Stimulated activated CD4-positive, alpha-beta T cell treated with anti-CD3 and anti-CD28 coated beads, Interleukin-12 subunit alpha, Interleukin-12 subunit beta, amount 100 ng/mL, for 24 hours (primary cell): ENCODE measurements at places on chromosomes 2 and 18.

DNA sequence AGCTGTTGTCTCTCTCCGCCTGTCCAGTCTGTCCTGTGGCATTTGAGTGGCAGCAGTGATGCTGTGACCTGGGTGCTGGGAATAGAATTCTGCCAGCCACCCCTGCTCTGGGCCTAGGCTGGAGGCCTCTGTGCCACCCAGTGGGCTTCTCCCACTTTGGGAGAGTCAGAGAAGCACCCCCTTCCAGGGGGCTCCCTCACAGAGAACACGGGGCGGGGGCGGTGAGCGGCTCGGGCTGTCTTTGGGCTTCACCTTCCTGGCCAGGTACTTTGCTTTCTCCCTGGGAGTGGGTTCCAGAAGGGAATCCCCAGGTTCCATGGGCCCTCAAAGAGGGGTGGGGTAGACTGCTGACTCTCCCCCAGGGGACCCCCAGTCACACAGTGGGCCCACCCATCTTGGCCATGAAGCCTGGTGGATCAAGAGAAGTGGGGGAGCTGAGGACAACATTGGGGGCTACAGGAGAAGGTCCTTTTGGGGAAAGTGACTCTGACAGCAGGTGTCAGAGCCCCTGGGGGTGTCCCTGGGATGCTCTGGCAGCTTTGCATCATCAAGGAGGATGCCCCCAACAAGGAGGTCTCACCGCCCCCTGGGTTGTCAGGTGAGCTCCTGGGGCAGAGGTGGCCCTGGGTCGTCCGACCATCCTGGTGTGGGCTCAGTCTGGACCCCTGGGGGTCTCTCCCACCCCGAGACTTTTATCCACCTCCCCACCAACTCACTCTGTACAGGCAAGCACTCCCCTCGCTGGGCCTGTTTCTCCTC, 18.8 kb upstream of the BOK start:
- DNase-seq, result no peak

- no peak for DNase-seq
These were observed 1438.7 kb upstream of the ZEB2 start for GRCh38 chr2:145958611-145959010.

- no peak for DNase-seq
These were observed 359.5 kb upstream of the FAM98A start for GRCh38 chr2:33958591-33958990.

DNA sequence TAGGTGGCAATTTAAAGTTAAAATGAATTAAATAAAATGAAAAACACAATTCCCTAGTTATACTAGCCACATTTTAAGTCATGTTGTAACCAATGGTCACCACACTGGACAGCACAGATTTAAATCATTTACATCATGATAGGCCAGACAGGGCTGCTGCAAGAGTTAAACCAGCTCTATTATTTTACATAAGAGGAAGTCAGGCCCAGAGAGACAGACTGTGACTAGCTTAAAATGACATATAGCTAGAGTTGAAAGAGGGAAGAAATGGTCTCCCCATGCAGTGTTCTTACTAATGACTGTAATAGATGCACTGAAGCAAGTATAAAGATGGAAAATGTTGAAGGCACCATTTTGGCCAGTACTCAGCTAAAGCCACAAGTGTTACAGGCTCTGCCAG, 69.6 kb downstream of the SLC66A3 start:
- DNase-seq, result no peak

DNA sequence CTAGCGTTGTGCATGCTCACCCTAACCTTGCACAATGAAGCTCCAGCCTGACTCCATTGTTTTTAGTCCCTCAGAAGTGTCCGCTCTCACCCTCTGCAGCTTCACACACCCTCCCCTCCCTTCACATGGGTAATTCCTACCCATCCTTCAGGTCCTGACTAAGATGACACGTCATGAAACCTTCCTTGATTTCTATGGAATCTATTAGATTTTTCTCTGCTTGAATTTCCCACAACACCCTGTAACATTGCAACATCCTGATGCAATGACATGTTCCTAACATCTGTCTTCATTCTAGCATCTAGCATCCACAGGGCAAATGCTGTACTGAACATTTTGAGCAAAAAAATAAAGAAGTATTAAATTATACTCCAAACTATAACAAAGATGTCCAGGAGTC, 77.0 kb upstream of the PID1 start:
- DNase-seq, result no peak

DNA sequence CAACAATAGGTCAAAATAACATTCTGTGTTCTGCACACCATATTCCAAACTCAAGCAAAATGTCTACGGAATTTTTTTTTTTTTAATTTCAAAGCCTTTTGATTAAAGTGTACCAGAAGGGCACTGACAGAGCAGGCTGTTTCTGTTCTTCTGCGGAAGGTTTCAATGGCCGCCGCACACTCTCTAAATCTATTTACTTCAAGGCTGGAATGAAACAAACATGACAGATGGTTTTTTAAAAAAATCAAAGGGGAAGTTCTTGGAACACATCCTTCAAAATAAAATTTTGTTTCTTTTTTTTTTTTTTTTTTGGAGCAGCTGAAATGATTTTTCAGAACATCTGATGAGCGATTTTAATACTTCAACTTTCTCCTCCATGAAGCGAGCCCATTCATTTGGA, 259.1 kb downstream of the TXNL1 start:
- no peak for DNase-seq

- no peak for DNase-seq
These were observed 100.6 kb upstream of the APCDD1 start for GRCh38 chr18:10353791-10354190.

- DNase-seq, result no peak
These were observed 32.4 kb downstream of the COMMD1 start for GRCh38 chr2:61937886-61938285.

DNA sequence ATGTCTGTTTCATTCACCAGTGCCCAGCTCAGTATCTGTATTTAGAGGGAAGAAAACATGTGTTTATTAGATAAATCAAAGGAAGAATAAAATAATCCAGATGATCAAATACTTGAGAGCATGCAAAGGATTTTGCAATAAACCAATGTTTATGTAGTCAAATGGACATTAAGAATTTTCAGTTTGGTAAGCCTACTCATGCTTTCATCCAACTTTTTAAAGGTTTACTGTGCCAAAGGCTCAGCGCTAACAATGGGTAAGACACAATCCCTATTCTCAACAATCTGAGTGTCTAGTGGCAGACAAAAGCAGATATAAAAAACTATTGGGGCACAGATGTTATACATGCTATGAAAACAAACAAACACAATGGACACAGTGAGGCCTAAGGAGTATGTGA, 26.3 kb downstream of the GRB14 start:
- DNase-seq, result no peak

- DNase-seq, result no peak
These were observed 196.1 kb downstream of the MCFD2 start for GRCh38 chr2:46719487-46719886.

DNA sequence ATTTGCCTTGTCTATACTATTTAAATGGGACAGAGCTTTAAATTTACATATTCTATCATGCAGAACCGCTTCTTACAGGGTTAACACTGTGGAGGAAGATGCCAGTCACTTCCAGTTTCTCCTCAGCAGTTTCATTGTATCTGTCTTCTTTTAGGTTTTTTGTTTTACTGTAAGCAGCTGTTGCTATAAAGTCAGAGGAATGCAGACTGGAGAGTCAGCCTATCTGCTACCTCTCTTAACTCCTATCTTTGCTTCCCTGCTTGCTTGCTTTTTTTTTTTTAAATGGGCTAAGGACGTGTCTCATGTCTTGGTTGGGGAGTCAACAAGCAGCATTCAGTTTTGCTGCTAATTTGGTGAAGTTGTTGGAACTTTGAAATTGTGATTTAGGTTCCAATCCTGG, 8.9 kb downstream of the EPC2 start:
- no peak for DNase-seq

DNA sequence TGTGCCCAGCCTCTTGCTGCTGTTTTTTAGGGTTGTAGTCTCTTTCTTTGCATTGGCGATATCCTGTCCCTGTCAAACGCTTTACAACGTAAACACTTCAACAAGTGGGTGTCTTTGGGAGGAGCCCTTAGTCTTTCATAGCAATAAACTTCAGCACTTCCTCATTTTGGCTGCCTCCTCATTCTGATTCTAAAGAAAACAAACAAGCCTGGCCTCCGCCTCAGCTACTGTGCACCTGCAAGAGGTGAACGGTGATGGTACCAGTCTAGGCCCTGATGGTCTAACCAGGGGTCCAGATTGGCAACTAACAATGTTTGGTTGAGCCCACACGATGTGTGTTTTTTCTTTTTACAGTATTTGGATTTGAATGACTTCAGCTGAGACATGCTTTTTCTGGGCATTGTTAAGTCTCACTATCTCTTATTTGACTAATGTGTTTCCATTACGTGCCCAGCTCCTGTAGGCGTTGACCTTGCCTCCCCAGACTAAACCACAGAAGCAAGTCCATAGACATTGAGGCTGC, 53.2 kb upstream of the CUL3 start:
- DNase-seq, result peak; percentile 20

DNA sequence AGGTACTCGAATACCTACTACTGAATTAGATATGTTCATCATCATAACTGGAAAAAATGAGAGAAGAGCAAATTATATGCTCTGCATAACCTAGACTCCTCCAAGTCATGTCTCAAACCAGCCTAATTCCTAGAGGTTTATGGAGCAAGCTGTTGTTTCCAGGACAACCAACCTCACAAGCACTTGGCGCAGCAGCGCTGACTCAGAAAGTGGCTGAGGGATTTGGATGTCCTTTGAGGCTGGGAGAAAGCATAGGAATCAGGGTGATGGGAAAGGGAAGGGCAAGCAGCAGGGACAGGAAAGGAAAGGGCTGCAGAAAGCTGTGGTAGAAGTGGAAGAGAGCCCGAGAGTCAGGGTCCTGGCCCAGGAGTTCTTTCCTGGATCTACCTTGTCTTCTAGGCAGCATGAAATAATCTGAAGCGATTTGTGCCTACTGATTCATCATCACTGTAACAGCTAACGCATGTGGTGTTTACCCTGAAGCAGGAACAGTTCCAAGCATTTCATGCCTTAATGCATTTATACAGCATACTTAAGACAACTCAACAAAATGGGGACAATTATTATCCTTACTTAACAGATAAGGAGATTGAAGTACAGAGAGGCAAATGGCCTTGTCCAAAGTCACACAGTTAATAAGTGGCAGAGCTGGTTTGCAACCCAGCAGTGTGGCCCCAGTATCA, 3.7 kb downstream of the PLEK start:
- no peak for DNase-seq

DNA sequence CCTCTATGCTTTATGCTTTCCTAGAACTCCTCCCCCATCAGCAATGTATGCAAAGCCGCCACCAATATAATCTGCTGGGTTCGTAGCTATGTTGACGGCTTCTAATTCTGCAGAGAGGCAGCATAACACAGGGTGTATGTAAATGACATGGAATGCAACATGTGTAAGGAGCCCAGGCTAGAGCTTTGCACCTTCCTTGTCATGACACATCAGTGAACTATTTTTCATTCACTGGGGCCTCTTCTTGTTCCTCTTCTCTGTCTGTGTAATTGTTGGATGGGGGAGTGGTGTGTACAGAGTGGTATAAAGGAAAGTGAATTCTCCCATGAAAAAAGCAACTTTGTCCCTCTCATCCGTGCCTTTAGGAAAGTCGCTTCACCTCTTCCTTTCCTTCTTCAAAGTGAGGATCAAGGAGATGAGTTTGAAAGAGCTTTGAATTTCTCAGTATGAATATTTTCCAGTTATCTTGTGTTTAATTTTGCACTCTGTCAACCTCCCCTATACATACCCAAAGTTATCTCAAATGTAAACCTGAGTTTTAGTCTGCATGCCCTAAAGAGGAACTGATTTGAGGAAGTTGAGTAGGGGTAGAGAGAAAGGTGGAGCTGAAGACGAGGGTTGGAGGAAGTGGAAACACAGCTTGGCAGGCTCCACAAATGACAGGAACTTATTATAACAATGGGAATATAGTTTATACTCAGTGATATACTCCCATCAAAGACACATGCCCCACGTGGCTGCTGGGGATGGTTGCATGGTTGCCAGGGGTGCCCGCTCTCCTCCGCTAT, 74.9 kb upstream of the ARL4C start:
- no peak for DNase-seq

DNA sequence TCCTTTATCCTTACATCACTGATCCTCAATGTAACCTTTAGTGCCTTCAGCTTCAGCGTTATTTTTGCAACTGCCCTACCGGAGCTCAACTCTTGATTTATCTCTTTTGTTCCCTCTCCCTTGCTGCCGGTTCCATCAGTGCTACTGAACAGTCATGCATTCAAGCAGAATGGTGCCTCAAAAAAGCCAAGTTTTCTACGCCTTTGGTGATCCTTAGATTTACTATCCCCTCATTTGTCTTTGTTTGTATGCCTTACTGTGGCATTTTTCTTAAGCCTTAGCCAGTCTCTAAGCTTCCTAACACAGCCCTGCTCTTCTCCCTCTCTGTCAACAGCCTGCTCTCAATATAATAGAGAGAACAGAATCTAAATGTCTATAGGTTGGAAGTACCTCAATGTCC, 847.7 kb downstream of the CPS1 start:
- no peak for DNase-seq

GRCh38 chr2:64873472-64873924, 115.7 kb upstream of the SLC1A4 start:
- peak; percentile 59 for DNase-seq

DNA sequence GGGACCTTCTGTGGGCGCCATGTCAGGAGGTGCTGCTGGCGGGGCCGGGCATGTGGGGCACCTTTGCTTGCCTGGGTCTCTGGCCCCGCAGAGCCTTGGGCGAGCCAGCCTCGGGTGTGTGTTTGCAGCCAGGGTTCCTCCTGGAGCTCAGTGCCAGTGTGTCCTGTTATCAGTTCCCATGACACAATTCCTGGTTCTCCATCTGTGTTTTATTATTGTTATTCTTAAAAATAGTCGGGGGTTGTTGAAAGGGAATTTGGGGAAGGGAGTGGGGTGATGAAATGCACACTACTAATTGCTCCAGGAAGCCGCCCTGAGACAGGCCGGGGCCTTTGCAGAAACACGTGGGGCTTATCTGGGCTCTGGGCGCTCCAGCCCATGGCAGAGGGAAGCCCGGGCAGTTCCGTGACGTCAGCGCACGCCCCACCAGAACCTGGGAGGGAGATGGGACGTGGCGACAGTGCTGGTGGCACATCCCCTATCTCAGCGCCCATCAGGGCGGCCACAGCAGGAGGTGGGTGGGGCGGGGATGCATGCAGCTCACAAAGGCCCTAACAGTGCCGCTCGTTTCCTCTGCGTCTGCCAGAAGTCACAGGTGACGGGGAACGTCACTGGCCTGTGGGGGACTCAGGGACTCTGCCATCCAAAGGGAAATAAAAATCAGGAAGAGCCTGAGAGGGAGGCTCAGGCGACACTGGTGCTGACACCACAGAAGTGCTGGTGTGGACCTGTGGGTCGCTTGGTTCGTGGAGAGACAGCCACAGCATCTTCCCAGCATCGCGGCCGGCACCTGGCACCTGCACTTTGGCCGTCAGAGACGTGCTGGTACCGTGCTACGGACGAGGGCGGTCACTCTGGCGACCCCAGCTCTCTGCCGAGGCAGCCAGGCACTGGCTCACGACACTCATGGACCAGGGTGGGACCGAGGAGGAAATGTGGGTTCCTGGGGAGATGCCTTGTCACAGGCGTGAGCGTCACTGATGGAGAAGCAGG, 131.0 kb downstream of the NFATC1 start:
- DNase-seq, result peak; percentile 41

GRCh38 chr2:72813841-72814240, 12.0 kb downstream of the EXOC6B start:
- DNase-seq, result no peak
